ENCODE measurements at places on chromosomes 6 and 20.
A peak's percentile ranks its signal among the peaks of the same experiment; 100 is the strongest.

DNA sequence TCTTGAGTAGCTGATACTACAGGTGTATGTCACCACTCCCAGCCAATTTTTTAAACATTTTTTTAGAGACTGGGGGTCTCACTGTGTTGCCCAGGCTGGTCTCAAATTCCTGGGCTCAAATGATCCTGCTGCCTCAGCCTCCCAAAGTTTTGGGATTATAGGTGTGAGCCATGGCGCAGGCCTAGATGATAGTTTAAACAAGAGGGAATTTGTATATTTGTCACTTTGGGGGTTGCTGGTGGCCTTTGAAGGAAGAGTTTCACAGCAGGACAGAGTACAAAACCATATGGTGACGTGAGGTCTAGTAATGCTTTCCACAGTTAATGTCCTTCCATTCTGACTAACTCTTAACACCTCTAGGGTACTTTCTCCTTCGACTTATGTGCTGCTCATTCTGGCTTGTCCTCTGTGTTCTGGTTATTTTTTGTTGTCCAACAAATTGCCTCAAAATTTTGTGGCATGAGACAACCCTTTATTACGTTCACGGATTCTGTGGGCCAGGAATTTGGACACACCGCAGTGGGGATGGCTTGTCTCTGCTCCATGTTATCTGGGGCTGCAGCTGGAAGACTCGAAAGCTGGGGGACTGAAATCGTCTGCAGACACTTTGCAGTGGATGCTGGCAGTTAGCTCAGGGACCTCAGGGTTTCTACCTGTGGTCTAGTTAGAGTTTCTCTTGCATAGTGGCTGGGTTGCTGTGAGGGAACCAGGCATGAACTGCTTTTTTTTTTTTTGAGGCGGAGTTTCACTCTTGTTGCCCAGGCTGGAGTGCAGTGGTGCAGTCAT lies 23.0 kb upstream of the IER3 start:
- H3K4me3 ChIP-seq = no peak overlapping the region
- no peaks in the 10 kb centered on the region for H3K27me3 ChIP-seq
- H3K27ac ChIP-seq = peak overlapping the region; percentile 58
- peaks cover 61% of the 10 kb centered on the region for H3K4me1 ChIP-seq
- no peaks in the 10 kb centered on the region for H3K36me3 ChIP-seq

GRCh38 chr6:118313762-118314161 lies 234.3 kb upstream of the PLN start:
- H3K4me3 ChIP-seq = no peak overlapping the region
- H3K27me3 ChIP-seq = no peaks in the 10 kb centered on the region
- no peaks in the 10 kb centered on the region for H3K4me1 ChIP-seq
- DNase-seq = no peak
- H3K27ac ChIP-seq = no peak overlapping the region

GRCh38 chr6:127865108-127865507 lies 35.8 kb downstream of the THEMIS start:
- DNase-seq = no peak
- H3K4me1 ChIP-seq = peaks cover 18% of the 10 kb centered on the region
- H3K4me3 ChIP-seq = no peak overlapping the region
- H3K27ac ChIP-seq = no peak overlapping the region
- no peaks in the 10 kb centered on the region for H3K27me3 ChIP-seq

GRCh38 chr6:125273965-125274364 lies 27.8 kb downstream of the HDDC2 start:
- H3K36me3 ChIP-seq = peaks cover 1% of the 10 kb centered on the region
- H3K4me1 ChIP-seq = no peaks in the 10 kb centered on the region
- no peaks in the 10 kb centered on the region for H3K27me3 ChIP-seq

GRCh38 chr20:34581341-34582184 lies 23.0 kb downstream of the MAP1LC3A start:
- H3K27me3 ChIP-seq = no peaks in the 10 kb centered on the region
- no peak for DNase-seq
- H3K27ac ChIP-seq = no peak overlapping the region
- no peak overlapping the region for H3K4me3 ChIP-seq
- H3K4me1 ChIP-seq = peaks cover 20% of the 10 kb centered on the region
- no peaks in the 10 kb centered on the region for H3K36me3 ChIP-seq

DNA sequence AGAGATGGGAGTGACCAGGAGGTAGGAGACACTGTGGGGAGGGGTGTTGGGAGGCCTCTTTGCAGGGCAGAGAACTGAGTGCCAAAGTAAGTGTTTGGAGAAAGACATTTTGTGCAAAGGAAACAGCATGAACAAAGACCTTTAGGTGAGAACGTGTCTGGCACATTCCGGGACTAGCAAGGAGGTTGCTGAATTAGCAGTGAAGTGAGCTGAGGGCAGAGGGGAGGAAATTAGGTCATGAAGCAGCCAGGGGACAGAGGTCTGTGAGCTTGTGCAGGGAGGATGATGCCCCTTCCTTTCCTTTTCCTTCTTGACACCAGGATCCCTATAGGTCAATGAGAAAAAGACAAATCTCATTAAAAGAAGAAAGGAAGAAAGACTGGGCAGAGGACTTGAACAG lies 21.4 kb upstream of the AHCY start:
- H3K4me1 ChIP-seq = peaks cover 7% of the 10 kb centered on the region
- H3K27me3 ChIP-seq = no peaks in the 10 kb centered on the region
- no peak overlapping the region for H3K27ac ChIP-seq
- no peak overlapping the region for H3K4me3 ChIP-seq
